ENCODE measurements at places on chromosomes 7 and 10.

- no peak for DNase-seq
- peaks cover 34% of the 10 kb centered on the region for H3K36me3 ChIP-seq
- H3K27ac ChIP-seq, result peak overlapping the region; percentile 24
- no peaks in the 10 kb centered on the region for H3K27me3 ChIP-seq
- H3K4me3 ChIP-seq, result no peak overlapping the region
Observed at GRCh38 chr7:100856871-100857282, 4.4 kb downstream of the SLC12A9 start.

- DNase-seq, result no peak
- no peaks in the 10 kb centered on the region for H3K36me3 ChIP-seq
- H3K27ac ChIP-seq, result no peak overlapping the region
- peaks cover 12% of the 10 kb centered on the region for H3K4me1 ChIP-seq
Observed at GRCh38 chr10:9015447-9015846, 961.0 kb downstream of the GATA3 start.

- H3K4me1 ChIP-seq, result peaks cover 12% of the 10 kb centered on the region
- H3K36me3 ChIP-seq, result no peaks in the 10 kb centered on the region
- no peak overlapping the region for H3K27ac ChIP-seq
- no peaks in the 10 kb centered on the region for H3K27me3 ChIP-seq
- DNase-seq, result no peak
- no peak overlapping the region for H3K4me3 ChIP-seq
Observed at GRCh38 chr10:92832998-92833650, 15.2 kb upstream of the EXOC6 start.

- no peaks in the 10 kb centered on the region for H3K27me3 ChIP-seq
- no peaks in the 10 kb centered on the region for H3K4me1 ChIP-seq
- no peak for DNase-seq
- no peak overlapping the region for H3K4me3 ChIP-seq
- no peak overlapping the region for H3K27ac ChIP-seq
Observed at GRCh38 chr10:130396044-130396443, 259.9 kb downstream of the GLRX3 start.

- no peak overlapping the region for H3K27ac ChIP-seq
- H3K4me1 ChIP-seq, result no peaks in the 10 kb centered on the region
- no peak overlapping the region for H3K4me3 ChIP-seq
Observed at GRCh38 chr7:137747359-137748031, 99.3 kb downstream of the DGKI start.

GRCh38 chr7:70271617-70272081, 673.4 kb downstream of the AUTS2 start:
- H3K4me1 ChIP-seq, result no peaks in the 10 kb centered on the region
- no peaks in the 10 kb centered on the region for H3K36me3 ChIP-seq
- no peak overlapping the region for H3K4me3 ChIP-seq
- no peak for DNase-seq
- no peaks in the 10 kb centered on the region for H3K27me3 ChIP-seq

DNA sequence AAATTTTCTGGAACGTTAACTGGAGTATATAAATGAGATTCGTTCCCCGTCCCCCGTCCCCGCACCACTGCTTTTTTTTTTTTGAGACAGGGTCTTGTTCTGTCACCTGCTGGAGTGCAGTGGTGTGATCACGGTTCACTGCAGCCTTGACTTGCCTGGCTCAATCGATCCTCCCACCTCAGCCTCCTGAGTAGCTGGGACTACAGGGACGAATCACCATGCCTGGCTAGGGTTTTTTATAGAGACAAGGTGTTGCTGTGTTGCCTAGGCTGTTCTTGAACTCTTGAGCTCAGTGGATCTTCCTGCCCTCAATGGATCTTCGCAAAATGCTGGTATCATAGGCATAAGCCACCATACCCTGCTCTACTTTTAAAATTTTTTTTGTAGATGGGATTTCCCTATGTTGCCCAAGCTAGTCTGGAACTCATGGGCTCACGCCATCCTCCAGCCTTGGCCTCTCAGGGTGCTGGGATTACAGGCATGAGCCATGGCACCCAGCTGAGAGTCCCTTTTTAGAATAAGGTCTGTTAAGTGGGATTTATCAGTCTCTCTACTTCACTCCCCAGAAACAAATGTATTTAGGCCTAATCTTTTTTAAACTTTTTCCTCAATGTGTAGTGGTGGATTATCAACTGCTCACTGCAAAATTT, 122.9 kb downstream of the LYZL1 start:
- no peak overlapping the region for H3K27ac ChIP-seq
- H3K4me3 ChIP-seq, result no peak overlapping the region
- H3K4me1 ChIP-seq, result peaks cover 29% of the 10 kb centered on the region
- peaks cover 2% of the 10 kb centered on the region for H3K36me3 ChIP-seq
- H3K27me3 ChIP-seq, result no peaks in the 10 kb centered on the region

DNA sequence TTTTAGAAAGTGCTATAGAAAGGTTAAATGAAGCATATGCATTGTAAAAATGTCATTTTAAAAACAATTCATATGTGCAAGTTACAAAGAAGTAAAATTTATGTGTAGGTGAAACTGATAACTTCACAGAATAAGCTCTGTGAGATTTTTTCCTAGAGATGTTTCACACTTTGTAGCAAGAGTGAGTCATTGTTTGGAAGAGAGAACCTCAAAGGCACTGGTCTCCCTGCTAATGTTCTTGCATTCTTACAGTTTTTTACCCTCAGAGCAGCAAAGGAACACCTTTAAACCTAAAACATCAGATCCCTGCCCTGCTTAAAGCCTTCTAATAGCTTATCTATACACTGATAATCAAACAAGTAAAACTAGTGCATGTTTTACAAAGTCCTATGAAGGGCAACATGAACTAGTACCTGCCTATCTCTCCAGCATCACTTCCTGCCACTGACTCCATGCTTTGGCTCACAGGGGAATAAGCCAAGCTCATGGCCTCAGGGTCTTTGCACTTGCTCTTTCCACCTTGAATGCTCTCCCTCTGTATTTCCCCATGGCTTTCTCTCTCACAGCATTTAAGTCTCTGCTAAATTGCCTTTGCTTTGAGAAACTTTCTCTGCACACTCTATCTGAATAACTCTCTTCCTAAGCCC, 997.0 kb downstream of the GATA3 start:
- peaks cover 1% of the 10 kb centered on the region for H3K36me3 ChIP-seq
- H3K4me3 ChIP-seq, result no peak overlapping the region
- H3K27ac ChIP-seq, result no peak overlapping the region

- H3K27me3 ChIP-seq, result peaks cover 27% of the 10 kb centered on the region
- H3K27ac ChIP-seq, result no peak overlapping the region
- H3K4me3 ChIP-seq, result no peak overlapping the region
- no peaks in the 10 kb centered on the region for H3K36me3 ChIP-seq
- DNase-seq, result no peak
Observed at GRCh38 chr7:47537716-47538675, 43.9 kb downstream of the TNS3 start.

DNA sequence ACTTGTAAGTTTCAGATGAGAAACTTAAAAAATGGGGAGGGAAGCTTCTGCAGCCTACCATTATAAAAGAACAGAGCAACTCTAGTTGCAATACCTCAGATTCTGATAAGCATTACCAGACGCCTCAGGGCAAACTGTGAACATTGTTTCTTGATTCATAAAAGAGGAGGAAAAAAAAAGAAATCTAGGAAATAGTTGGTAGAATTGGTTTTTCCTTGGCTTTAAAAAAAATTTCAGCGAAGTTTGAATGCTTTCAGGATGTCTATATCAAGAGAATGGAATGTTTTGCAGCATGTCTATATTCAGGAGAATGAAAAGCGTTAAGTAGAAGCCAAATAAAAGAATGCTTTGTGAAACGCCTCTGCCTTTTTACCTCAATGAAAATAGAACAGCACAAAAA, 17.5 kb upstream of the ANLN start:
- no peak overlapping the region for H3K4me3 ChIP-seq
- DNase-seq, result no peak
- peaks cover 16% of the 10 kb centered on the region for H3K4me1 ChIP-seq

DNA sequence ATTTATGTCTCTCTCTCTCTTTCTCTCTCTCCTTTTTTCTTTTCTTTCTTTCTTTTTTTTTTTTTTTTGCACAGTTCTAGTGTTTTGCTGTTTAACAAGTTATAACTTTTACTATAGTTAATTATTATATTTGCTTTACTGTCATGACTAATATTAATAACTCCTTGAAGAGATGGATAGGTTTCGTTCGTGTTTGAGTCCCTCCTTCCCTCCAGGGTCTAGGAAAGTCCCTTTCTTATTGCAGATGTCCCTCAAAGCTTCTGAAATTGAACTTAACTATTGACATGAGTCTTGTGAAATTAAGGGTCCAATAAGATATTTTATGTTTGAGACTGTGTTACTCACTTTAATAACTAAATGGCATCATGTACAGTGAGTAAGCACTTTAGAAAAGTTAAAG, 131.4 kb downstream of the PLXDC2 start:
- no peak overlapping the region for H3K27ac ChIP-seq
- no peaks in the 10 kb centered on the region for H3K27me3 ChIP-seq
- no peak overlapping the region for H3K4me3 ChIP-seq
- no peak for DNase-seq
- H3K36me3 ChIP-seq, result no peaks in the 10 kb centered on the region
- H3K4me1 ChIP-seq, result no peaks in the 10 kb centered on the region

Data from activated naive CD4-positive, alpha-beta T cell treated with anti-CD3 and anti-CD28 coated beads, Interleukin-2, amount 10 ng/mL, durations not matched to agents 7 days and 5 days (primary cell).